ENCODE measurements at places on chromosomes 1 and 21.
A peak's percentile ranks its signal among the peaks of the same experiment; 100 is the strongest.

DNA sequence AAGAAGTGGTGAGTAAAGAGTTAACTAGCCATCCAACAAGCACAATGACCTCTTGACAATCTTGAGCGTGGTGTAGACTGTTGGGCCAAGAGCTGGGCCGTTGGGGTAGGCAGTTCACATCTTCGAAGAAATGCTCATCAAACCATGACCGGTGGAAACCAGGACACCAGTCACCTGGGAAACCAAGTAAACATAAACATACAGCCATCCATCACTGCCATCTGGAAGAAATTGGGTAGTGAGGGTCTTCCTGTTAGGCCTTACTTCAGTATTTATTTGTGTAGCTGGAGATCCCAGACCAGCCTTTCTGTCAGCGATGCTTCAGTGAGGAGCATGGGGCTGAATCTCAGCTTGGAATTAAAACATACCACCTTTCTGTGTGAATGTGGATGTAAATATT is 108.1 kb upstream of the HAO2 start:
- DNase-seq = no peak

DNA sequence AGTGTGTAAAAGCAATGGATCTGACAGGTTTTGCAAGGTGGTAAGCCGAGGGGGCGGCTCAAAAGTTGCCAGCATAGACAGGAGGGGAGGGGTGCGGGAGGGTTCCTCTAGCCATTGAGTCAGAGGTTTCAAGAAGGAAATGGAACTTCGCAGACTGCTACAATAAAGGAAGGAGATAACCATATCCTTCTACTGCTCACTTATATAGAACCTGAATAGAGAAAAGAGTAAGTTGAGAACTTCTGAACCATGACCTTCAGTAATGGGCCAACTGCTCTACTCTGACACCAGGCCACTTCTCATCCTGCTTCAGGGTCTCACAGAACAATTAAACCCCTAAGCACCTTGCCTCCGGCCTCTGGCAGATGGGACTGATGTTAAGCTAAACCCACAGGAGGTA is 26.3 kb upstream of the BCAR3 start:
- no peak for DNase-seq

DNA sequence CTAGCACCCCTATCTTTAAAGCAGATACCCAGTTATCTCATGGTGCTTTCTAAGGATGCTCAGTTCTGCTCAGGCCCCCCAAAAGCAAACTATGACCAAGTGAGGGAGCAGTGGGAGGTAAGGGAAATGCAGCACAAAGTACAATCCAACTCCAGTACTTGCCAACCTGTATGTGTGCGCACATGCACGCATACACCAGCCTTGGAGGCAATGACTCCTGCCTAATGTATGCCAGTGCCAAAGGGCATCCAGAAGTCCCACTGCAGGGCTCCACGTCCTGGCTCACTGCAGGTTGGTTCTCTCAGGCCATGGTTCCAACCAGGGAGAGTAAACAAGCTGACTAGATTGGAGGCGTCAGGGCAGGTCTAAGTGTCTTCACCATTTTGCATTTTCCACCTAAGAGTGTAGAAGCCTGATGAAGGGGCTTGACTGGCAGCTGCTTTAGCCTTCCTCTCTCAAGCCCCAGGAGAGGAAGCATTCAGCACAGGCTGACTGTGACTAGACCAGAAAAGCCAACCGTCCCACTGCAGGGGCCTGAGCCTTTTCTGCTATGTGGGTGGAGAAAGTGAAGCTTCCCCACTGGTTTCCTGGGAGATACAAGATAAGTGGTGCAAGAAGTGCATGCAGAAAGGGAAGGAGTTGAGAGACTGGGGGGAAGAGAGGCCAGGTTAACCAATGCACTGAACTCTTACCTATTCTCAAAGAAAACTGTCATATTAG is 7.7 kb downstream of the AMIGO1 start:
- DNase-seq = no peak

DNA sequence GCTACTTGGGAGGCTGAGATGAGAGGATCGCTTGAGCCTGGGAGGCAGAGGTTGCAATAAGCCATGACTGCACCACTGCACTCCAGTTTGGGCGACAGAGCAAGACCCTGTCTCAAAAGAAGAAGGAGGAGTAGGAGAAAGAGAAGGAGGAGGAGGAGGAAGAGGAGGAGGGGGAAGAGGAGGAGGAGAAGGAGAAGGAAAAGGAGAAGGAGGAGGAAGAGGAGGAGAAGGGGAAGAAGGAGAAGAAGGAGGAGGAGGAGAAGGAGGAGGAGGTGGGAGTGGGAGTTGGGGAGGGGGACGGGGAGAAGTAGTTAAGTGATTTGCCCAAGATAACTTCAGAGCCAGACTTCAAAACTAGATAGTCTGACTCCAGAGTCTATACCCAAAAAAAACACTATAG is 55.5 kb upstream of the FOXD3 start:
- DNase-seq = no peak

GRCh38 chr1:164958982-164959768 is 397.3 kb downstream of the LMX1A start:
- DNase-seq = no peak

GRCh38 chr21:42105476-42106315 is 34.6 kb downstream of the UMODL1 start:
- no peak for DNase-seq

- DNase-seq = no peak
Observed at GRCh38 chr1:101960142-101960541, 36.6 kb downstream of the OLFM3 start.

- DNase-seq = no peak
Observed at GRCh38 chr1:229406798-229407197, 27.1 kb downstream of the ACTA1 start.

DNA sequence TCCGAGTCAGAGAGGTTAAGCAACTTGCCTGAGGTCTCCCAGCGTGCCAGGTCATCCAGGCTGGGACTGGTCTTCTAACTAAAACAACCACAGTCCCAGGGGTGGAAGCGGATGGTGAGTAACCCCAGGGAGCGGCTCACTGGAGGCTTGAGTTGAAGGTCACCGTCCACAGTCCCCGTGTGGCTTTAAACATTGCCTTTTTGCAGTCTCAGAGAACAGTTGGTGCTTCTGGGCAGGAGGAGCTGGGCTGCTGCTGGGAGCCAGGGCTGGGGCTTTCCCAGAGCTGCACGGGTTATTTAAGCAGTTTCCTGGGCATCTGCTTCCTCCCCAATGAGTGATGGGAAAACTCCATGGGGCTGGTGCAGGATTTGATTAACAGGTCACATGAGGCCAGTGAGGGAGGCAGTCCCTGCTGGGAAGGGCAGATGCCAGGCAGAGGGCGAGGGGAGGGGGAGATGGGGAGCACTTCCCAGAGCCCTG is 12.3 kb downstream of the ARHGEF10L start:
- DNase-seq = no peak

- no peak for DNase-seq
Observed at GRCh38 chr1:31445951-31446350, 32.9 kb downstream of the SERINC2 start.

GRCh38 chr1:106498238-106498637 is 558.2 kb upstream of the PRMT6 start:
- peak; percentile 13 for DNase-seq

DNA sequence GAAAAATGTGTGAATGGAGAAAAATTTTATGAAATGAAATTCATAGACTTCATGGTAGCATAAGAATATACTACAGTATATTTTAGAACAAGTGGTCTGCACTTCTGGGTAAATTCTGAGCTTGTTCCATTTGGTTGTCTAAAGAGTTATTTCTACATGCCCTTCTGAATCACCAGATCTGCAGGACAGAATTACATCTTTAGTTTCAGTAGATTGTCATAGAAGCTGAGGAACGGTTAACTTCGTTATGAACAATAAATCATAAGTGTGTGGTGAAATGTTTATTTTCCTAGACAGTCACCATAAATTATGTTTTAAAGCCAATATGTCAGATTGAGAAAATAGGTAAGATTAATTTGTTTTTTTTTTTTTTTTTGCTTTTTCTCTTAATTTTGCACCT is 30.9 kb downstream of the CHRM3 start:
- DNase-seq = no peak

GRCh38 chr1:176609556-176610408 is 146.8 kb downstream of the PAPPA2 start:
- no peak for DNase-seq

DNA sequence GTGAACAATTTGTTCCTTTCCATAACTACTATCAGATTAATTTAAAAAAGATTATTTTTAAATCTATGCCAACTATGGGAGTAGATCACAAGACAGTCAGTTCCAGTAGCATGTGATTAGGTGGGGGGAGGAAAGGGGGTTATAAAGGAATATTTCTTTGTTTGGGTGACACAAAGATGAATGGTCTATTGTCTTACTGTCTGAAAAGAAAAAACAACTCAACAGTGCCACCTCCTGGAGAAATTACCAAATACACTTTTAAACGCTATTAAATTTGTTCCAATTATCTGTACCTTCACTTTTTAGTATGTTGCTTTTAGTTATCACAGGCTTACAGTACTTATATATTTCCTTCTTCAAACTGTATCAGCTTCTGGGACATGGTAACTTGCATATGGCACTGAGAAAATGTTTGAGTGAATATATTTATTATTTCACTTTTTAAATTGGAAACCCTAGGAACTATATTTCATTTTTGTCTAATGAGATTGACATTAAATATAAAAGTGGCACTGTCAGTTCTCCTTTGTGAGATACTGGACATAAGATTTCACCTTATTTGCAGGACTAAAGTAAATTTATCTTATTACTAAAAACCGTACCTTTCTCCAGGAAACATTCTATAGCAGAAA is 1.7 kb upstream of the SORT1 start:
- DNase-seq = peak; percentile 49

- no peak for DNase-seq
Observed at GRCh38 chr1:207418351-207418750, 35.8 kb upstream of the CR2 start.

GRCh38 chr21:42356650-42357049 is 5.9 kb upstream of the TFF2 start:
- no peak for DNase-seq

- DNase-seq = no peak
Observed at GRCh38 chr1:168179438-168180147, 831 bp downstream of the TIPRL start.

GRCh38 chr1:230868736-230869385 is 540 bp upstream of the C1orf198 start:
- DNase-seq = no peak

GRCh38 chr1:39576016-39576657 is 453 bp downstream of the PABPC4 start:
- no peak for DNase-seq

DNA sequence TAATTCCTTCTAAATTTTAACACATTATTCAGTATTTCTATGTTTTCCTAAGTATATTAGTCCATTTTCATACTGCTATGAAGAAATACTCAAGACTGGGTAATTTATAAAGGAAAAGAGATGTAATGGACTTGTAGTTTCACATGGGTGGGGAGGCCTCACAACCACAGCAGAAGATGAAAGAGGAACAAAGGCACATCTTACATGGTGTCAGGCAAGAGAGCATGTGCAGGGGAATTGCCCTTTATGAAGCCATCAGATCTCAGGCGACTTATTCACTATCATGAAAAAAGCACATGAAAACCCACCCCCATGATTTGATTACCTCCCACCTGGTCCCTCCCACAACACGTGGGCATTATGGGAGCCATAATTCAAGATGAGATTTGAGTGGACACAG is 15.6 kb downstream of the GBP5 start:
- no peak for DNase-seq

DNA sequence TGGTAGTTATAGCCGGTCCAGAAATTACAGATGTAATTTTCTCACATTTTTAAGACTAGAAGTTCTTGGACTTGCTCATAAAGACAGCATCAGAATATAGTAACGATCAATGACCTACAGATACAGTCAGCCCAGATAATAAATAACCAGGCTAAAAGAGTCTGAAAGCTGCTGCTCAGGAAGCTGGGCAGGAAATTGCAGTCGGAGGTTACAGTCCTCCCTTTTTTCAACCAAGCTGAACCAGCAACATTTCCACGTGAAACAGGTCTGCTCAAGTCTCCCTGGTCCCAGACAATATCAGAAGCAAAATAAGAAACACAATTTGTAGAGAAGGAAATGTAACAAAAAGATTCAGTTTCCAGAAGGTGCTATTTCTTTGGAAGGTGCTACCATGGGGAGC is 457.4 kb downstream of the SIPA1L2 start:
- DNase-seq = no peak

GRCh38 chr1:34361781-34362357 is 185.2 kb downstream of the C1orf94 start:
- no peak for DNase-seq

DNA sequence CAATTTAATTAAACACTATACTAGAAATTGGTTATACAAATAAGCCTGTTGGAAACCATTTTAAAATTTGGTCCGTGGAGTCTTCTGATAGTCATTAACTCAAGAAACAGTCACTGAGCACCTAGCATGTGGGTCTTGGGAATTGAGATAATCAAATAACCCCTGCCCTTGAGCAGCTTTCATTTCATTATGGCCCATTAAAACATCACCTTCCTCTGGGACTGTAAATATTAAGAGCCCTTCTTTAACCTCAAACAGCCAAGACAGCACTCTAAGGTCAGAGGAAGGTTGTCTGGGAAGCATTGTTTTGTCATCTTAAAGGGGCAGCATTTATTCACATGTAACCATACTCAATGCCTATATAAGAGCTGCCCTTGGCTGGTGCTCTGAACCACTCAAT is 610.3 kb upstream of the USP24 start:
- DNase-seq = no peak

DNA sequence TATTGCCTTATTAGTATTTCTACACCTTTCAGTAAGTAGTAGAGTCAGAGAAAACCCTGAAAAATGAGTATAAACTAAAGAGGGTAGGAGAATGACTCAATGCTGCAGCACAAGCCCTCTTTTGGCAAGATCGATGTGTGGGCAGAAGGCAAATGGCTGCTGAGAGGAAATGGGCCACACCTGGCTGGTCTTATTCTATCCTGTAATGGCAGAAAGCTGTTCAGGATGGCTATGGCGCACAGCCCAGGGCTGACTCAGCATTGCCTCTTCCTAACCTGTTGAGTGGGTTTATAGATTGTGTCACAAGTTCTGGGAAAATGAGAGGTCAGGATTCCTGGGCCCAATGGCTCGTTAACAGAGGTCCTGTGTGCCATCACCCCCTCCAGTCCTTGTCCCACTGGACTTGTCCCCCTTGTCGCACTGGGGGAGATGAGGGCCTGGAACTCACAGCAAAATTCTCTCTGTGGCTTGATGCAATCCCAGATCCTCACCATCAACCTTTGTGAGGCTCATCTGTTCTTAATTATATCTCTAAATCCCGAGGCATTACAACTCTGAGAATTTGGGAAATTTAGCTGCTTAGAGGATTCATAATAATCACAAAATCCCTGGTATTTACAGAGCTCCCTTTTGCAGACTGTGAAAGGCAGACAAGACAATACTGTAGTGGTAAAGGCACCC is 13.2 kb downstream of the HMGB4 start:
- peak; percentile 49 for DNase-seq

- no peak for DNase-seq
Observed at GRCh38 chr1:46224966-46225365, 21.8 kb downstream of the LURAP1 start.

DNA sequence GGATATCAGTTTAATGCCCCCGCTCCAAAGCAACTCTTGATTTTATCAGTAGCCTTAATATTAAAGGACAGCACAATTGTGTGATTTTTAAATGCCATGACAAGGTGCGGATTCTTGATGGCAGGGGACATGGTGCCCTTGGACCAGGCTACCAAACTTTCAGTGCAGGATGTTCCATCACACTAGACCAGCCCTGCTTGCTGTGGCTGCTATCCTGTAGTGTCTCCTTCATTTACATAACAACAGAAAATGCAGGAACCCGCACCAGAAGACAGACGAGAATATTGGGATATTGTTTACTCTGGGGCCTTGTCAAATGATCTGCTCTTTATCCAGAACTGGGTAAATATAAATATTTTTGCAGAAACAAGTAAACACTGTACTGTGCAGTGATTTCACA is 229.3 kb upstream of the PKN2 start:
- no peak for DNase-seq

- no peak for DNase-seq
Observed at GRCh38 chr1:204640578-204640977, 45.0 kb downstream of the LRRN2 start.

Data from HS-5 (cell line).